ENCODE measurements at places on chromosomes 16 and 17.
A peak's percentile ranks its signal among the peaks of the same experiment; 100 is the strongest.

DNA sequence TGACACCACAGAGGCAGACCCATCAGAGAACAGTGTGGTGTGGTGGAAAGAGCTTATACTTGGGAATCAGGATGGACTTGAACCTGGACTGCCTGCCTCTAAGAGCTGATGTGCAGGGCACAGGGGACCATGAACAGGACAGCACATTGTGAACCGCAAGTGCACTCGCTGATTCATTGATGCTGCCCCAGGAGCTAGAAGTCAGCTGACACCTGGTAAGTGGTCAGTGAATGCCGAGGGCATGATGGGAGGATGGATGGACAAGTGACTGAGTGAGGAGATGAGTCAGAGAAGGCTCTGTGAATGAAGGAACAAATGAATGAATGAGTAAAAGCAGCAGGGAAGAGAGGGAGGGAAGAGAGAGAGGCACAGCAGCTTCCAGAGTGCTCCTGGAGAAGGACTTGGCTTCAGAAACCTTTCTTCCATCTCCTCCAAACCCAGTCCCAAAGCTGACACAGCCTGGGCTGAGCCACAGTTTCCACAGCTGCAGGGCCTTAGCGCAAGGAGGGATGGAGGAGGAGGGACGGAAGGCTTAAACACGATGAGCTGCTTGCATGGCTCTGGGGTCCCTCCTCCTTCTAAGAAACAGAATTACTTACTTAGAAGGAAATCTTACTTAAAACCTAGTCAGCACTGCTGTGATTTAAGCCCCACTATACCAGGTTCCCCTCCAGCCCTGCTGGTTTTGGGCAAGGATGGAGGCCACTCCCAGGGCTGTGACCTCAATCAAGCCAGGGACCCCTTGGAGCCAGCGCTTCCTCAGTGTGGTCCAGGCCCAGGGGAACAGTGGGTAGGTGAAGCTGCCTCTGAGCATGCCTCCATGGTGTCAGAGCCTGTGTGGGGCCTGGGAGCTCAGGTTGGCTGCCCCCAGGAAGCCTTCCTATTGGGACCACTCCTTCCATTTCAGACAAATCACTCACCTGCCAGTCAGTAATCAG lies 184.6 kb downstream of the TMEM132E start:
- no peak for DNase-seq

DNA sequence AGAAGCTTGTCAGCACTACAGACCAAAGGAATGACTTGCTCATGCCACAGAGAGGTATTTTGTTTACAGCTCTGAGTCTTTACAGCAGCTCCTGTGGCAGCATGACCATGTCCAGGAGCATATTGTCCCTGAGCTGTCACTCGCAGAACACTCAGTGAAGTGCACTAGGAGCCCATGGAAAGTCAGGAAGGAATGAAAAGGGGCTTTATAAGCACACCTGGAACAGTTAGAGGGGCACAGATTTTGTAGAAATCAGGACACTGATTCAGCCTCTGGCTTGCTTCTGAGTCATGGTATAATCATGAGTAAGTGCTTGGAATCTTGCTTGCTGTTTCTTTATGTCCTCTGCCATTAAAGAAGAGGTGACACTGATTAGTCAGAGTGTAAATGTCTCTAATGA lies 41.0 kb downstream of the TADA2A start:
- no peak for DNase-seq

- no peak for DNase-seq
Measured at GRCh38 chr16:13643412-13643811, 276.5 kb upstream of the ERCC4 start.

DNA sequence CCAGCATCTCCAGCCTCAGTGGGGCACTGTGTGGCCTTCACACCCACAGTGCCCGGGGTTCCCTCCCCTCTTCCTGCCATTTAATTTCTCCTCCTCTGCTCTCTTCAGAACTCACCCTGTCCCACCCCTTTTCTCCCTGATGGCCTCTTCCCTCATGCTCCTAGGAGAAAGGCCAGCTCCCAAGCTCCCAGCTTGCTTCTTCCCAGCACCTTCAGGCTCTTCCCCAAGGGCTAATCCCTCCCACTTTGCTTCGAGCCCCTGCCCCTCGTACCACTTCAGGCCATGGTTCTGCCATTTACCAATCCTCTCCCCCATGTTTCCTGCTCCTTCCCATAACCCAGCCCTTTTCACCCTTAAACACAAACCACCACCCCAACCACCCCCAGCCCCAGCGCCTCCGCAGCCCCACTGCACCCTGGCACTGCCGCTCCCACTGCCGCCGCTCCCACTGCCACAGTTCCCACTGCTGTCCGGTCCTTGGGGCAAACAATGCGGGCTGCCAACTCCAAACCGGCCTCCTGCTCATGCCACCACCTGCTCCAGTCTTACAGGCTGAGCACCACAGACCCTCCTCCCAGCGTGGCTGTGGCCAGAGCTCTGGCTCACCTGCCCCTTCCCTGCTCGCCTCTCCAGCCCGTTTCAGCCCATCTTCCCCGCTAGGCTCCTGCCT lies 28.6 kb downstream of the ADAM11 start:
- no peak for DNase-seq

DNA sequence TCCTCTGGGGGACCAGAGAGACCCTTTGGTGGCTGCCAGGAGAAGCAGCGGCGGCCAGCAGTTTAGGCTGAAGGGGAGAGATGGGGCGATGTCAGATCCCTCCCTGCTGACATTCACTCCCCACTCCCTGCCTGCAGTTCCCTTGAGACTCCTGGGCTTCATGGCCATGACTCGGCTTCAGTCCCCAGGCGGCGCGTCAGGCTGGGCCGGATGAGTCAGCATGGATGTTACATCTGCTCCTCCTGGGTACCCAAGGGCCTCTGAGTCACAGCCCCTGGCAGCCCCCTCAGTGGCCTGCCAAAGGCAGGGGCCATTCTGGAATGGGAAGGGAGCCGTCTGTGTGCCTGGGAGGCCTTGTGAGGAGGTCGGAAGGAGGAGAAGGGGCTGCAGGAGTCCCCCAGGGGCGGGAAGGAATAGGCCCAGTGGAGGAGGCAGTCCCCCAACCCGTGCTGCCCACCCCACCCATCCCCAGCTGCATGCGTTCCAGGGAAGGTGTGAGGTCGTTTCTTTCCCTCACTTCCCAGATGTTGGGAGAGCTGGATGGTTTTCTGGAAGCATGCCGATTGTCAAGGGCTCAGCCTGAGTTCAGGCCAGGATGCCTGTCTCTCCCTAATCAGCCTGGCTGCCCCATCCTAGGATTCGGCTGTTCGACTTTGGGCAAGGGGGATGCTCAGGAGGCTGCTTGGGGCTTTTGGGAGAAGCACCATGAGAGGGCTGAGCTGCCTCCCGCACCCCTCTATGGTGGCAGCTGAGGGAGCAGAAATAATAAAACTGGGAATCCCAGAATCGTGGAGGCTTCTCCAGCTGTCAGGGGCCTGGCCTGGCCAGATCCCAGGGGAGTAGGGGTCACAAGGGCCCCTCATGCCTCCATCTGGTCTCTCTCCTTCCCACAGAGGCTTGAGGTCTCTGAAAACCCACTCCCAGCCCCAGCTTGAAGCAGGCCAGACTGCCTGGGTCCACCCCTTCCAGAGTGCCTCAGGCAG lies 9.7 kb downstream of the RHBDL3 start:
- DNase-seq, result no peak

DNA sequence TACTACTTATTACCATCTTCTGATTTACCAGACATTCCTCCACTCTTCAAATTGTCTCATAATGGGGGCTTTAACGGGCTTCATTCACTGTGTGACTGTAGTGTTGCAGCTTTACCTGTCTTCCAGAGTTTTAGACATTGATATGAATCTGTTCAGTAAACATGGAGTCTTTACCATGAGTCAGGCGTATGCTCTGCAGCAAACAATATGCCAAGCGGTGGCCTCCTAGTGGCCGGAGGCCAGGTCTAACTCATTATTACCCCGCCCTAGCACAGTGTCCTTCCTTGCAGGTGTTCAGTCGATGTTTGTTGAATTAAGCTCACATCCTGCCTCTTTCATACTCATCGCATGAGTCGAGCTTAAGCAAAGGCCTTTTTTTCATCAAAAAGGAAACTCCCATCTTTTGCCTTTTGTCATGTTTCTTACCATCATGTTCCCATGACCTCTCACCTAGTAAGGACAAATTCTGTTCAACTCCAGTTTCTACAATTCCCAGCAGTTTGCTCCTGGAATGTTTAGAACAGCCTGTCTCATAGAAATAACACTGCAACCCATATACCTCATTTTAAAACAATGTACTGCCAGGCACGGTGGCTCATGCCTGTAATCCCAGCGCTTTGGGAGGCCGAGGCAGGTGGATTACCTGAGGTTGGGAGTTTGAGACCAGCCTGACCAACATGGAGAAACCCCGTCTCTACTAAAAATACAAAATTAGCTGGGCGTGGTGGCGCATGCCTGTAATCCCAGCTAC lies 39.4 kb downstream of the TUBD1 start:
- DNase-seq, result peak; percentile 41

GRCh38 chr16:4664538-4665418 lies 28.6 kb upstream of the NUDT16L1 start:
- DNase-seq, result peak; percentile 30
